CD4-positive, alpha-beta T cell (primary cell): ENCODE measurements at places on chromosomes 3 and 15.

- no peaks in the 10 kb centered on the region for H3K36me3 ChIP-seq
- no peak overlapping the region for H3K27ac ChIP-seq
- DNase-seq, result no peak
- H3K4me3 ChIP-seq, result no peak overlapping the region
- H3K4me1 ChIP-seq, result peaks cover 54% of the 10 kb centered on the region
These were observed 287.4 kb downstream of the UACA start for GRCh38 chr15:70475921-70476320.

DNA sequence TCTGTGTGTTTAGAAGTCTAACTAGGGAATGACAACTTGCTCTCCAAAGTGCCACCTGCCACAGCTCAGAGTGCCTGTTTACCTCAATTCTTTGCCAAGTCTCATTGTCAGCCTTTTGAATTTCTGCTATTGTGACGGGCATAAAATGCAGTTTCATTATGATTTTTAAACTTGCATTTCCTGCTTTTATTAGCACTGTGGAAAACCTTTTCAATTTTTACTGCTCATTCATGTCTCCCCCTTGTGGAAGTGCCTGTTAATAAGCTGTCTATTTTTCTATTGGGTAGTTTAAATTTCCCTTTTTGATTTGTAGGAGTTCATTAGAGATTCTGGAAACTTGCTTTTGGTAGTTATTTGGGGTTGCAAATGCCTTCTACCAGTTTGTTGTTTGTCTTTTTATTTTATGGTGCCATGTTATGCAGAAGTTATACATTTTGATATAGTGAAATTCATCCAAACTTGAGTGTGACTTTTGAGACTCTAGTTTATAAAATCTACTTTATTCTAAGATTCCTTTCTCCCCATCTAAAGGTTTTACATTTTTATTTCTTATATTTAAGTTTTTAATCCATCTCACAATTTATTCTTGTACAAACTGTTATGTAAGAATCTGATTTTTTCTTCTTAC lies 53.9 kb upstream of the FRMD4B start:
- H3K27ac ChIP-seq, result no peak overlapping the region
- DNase-seq, result no peak
- H3K4me1 ChIP-seq, result no peaks in the 10 kb centered on the region
- no peak overlapping the region for H3K4me3 ChIP-seq

DNA sequence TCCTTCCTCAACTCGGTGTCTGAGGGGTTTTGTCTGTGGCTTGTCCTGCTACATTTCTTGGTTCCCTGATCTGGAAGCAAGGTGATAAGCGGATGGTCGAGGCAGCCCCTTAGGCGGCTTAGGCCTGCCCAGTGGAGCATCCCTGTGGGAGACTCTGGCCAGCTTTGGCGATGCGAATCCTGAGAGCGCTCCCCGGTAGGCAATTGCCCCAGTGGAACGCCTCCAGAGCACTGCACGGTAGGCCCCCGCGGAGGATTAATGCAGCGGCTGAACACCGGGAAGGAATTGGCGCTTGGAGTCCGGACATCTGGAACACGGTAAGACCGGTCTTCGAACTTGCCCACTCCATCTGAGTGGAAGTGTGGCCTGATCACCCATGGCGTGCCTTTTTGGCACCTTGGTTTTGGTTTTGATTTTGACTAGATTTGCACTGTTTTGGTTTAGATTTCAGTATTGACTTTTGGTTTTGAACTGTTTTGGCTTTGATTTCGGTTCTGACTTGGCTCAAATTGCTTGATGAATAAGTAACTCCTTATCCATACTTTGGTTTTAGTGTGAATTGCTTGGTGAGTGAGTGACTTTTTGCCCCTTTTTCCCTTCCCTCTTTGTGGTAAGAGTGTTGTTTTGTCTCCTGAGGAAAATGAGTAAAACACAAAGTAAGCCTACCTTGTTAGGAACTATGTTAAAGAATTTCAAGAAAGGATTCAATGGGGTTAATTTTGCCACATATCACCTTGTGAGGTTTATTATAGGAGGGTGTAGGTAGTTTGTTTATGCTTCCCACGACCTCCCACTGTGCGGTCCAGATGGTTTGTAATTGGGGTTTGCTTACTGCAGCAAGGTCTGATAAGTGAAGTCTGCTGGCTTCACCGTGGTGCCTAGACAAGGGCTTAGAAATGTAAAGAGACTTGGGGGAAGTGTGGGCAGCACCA lies 27.1 kb upstream of the GPR156 start:
- no peaks in the 10 kb centered on the region for H3K4me1 ChIP-seq
- H3K27ac ChIP-seq, result no peak overlapping the region
- no peak overlapping the region for H3K4me3 ChIP-seq
- H3K27me3 ChIP-seq, result no peaks in the 10 kb centered on the region
- no peak for DNase-seq

- DNase-seq, result no peak
- H3K27me3 ChIP-seq, result no peaks in the 10 kb centered on the region
- no peak overlapping the region for H3K4me3 ChIP-seq
- H3K27ac ChIP-seq, result no peak overlapping the region
- no peaks in the 10 kb centered on the region for H3K4me1 ChIP-seq
- no peaks in the 10 kb centered on the region for H3K36me3 ChIP-seq
These were observed 12.2 kb downstream of the SLCO2A1 start for GRCh38 chr3:134017490-134017889.

- no peak for DNase-seq
- no peaks in the 10 kb centered on the region for H3K27me3 ChIP-seq
- no peak overlapping the region for H3K27ac ChIP-seq
- no peaks in the 10 kb centered on the region for H3K36me3 ChIP-seq
- no peaks in the 10 kb centered on the region for H3K4me1 ChIP-seq
These were observed 367.3 kb downstream of the OCA2 start for GRCh38 chr15:27731776-27732175.

DNA sequence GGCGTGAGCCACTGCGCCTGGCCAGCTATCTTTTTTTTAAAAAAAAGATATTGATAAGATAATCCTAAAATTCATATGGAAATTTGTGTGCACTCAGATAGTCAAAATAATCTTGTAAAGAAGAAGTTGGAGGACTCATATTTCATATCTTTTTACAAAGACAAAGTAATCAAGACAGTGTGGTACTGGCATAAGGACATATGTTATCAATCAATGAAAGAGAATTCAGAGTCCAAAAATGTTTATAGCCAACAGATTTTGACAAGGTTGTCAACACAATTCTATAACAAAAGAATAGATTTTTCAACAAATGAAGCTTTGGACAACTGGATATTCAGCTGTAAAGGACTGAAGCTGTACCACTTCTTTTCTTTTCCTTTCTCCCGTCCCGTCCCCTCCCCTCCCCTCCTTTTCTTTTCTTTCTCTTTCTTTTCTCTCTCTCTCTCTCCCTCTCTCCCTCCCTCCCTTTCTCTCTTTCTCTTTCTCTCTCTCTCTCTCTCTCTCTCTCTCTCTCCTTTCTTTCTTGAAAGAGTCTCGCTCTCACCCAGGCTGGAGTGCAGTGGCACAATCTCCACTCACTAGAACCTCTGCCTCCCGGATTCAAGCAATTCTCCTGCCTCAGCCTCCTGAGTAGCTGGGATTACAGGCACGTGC lies 126.8 kb downstream of the GSK3B start:
- H3K27ac ChIP-seq, result no peak overlapping the region
- H3K36me3 ChIP-seq, result no peaks in the 10 kb centered on the region
- H3K27me3 ChIP-seq, result no peaks in the 10 kb centered on the region
- no peak overlapping the region for H3K4me3 ChIP-seq
- no peak for DNase-seq

DNA sequence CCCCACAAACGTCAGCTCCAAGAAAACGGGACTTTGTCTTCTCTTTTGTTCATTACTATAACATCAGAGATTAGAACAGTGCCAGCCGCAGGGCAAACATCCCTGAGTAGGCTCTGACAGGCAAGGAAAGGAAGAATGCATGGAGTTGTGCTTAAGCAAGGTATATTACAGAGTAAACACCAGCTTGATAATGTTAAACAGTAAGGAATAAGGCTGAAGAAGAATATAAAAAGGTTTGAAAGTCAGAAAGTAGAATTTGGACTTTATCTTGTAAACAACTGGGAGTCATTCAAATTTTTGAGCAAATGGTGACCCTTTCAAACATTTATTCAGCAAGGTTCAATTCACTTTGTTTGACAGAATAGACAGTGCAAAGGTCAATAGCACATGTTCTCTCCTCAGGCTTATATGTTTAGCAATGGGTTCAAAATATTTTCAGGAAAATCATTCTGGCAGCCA lies 11.0 kb downstream of the GABPB1 start:
- DNase-seq, result no peak
- no peak overlapping the region for H3K4me3 ChIP-seq
- no peaks in the 10 kb centered on the region for H3K27me3 ChIP-seq
- H3K36me3 ChIP-seq, result peaks cover 3% of the 10 kb centered on the region
- H3K27ac ChIP-seq, result no peak overlapping the region

- H3K27ac ChIP-seq, result no peak overlapping the region
- no peaks in the 10 kb centered on the region for H3K36me3 ChIP-seq
- no peaks in the 10 kb centered on the region for H3K27me3 ChIP-seq
- DNase-seq, result no peak
These were observed 43.7 kb upstream of the NECTIN3 start for GRCh38 chr3:111027868-111028267.

DNA sequence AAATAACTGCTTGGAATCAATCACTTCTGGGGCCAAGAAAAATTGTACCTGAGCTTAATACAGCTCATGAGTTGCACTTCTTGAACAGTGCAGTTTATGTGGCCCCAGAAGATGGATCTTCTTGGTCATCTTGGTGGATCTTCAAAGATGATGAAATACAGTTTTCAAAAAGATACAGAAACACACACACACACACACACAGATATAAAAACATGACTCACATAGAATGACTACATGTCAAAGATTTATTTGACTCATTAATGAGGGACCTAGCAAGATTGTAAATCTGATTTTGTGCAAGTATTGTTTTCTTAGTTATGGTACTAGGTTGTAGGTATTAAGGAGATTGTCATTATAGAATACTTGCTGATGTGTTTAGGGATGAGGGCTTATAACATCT lies 32.6 kb downstream of the PDCD6IP start:
- no peak overlapping the region for H3K27ac ChIP-seq
- H3K27me3 ChIP-seq, result no peaks in the 10 kb centered on the region
- H3K4me1 ChIP-seq, result peaks cover 4% of the 10 kb centered on the region
- no peak overlapping the region for H3K4me3 ChIP-seq

GRCh38 chr15:85282504-85283115 lies 97.8 kb upstream of the AKAP13 start:
- H3K27me3 ChIP-seq, result no peaks in the 10 kb centered on the region
- no peaks in the 10 kb centered on the region for H3K4me1 ChIP-seq
- no peak overlapping the region for H3K4me3 ChIP-seq
- no peak overlapping the region for H3K27ac ChIP-seq
